ENCODE measurements at places on chromosomes 7 and 10. TPM values are rescaled to one million over a fixed set of nuclear protein-coding genes. Genes with fewer than 3 reads are reported as not detected.

Gene ENTPD1
- polyA plus RNA-seq, result 0.07 TPM

DNA sequence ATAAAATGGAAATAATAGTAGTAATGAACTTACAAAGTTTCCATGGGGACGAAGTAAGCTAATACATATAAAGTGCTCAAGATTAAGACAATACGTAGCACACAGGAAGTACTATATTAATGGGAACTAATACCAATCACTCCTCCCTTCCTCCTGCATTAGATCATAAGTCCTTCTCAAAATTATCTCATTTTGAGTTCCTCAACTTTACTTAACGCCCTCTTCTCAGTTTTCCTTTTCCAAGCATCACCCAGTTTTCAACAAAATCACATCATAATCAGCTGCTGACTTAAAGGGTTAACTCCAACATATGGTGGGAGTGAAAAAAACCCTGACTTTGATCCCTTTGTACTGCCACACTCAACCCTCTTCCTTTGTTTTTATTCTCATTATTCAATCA, 24.4 kb downstream of the JMJD1C start:
- DNase-seq, result no peak

- DNase-seq, result no peak
Measured at GRCh38 chr7:154656618-154657017, 346.3 kb downstream of the PAXIP1 start.

DNA sequence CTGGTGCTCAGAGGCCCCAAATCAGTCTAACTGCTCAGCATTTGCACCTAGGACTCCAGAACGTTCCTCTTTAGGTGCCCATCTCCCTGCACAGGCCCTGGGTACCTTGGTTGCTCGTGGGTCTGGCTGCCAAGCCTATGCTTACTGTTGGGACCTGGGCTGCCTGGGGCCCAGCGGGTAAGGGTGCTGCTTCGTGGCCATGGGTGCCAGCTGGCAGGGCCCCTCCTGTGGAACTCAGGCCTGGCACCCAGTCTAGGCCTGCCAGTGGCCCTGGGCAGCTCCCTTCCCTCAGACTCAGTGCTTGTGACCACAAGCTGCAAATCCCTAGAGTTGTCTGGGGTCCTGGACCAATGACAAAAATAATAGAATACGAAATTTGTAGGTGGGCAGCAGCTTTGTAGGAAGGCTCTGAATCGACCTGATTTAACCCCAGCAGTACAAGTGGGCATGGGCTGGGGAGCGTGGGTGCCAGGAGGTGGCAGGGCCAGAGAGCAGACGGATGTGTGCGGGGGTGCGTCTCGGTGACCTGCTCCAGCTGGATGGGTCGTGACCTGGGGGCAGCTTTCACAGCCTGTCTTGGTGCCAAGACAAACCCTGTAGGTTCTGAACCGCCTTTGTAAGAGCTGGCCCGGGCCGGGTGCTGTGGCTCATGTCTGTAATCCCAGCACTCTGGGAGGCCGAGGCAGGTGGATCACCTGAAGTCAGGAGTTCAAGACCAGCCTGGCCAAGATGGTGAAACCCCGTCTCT, 69.7 kb downstream of the MKI67 start:
- no peak for DNase-seq

DNA sequence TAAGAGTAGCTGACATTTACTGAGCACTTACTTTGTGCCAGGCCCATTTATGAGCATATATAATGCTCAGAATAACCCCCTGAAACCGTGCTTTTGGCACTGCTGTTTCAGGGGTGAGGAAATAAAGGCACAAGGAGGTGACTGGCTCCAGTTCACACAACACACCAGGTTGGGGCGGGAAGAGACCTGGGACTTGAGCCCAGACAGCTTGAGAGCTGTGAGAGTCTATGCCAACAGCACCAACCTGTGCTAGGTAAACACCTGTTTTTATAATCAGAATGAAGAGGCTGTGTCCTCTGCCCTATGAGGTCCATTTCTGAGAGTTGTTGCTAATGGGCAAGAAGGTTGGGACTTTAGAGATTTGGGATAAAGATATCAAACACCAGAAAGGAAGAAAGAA, 8.8 kb upstream of the AZGP1 start:
- no peak for DNase-seq

Gene ECHS1
- 26.4 TPM for polyA plus RNA-seq

Gene SMO
- polyA plus RNA-seq, result 23.8 TPM

- DNase-seq, result no peak
Measured at GRCh38 chr10:60073397-60073780, 167.0 kb upstream of the CCDC6 start.

- no peak for DNase-seq
Measured at GRCh38 chr10:113983552-113983951, 60.1 kb upstream of the ADRB1 start.

GRCh38 chr10:11337516-11337915, 273.9 kb downstream of the USP6NL start:
- no peak for DNase-seq

DNA sequence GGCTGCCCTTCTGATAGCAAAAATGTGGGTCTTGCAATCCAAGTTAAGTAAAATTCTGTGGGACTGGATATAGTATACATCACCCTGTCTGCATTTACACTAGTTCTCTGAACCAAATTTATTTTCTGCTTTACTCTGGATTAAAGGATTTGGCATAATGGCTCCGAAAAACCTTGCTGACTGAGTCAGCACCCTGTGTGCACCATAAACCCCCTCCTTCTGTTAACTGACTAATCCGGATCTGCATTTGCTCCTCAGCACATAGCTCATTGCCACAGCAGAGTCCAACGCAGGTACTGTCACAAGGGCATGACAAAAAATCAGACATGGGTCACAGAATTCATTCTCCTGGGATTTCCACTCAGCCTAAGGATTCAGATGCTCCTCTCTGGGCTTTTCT, 1.3 kb downstream of the OR2A5 start:
- DNase-seq, result no peak

- DNase-seq, result no peak
Measured at GRCh38 chr10:47111329-47111862, 188.6 kb upstream of the GDF10 start.

Gene PPP1R17
- polyA plus RNA-seq, result not detected

DNA sequence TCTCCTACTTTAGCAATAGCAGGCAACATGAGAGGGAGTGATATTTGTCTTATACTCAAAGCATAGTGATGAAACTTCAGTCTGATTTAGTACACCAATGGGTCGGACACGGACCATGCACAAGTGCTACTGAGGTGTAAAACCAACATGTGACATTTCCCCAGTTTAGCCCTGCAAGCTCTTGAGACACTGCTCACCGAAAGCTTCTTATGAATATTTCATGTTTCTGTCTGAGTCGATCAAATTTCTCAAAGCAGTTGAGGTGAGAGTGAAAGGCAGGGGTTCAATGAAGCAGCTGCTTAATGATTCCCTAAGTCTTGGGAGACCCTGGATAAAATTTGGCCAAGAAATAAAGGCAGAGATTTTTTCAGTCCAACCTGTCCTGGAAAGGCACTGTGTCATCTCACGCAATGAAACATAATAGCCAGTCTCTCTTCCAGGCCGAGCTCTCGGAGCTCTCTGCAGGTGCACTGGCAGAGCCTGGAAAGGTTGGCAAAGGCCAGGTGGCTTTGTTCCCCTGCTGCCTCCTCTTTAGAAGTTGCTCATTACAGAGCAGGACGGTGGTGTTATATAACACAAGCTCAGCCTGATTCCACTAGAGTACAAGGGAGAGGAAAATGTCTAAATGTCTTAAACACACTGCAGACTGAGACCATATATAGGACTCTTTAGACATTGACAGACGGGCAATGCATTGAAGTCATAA, 33.9 kb upstream of the XPNPEP1 start:
- DNase-seq, result no peak

- no peak for DNase-seq
Measured at GRCh38 chr7:150465414-150465813, 15.0 kb downstream of the GIMAP8 start.

GRCh38 chr7:133354546-133355324, 101.9 kb downstream of the EXOC4 start:
- no peak for DNase-seq

DNA sequence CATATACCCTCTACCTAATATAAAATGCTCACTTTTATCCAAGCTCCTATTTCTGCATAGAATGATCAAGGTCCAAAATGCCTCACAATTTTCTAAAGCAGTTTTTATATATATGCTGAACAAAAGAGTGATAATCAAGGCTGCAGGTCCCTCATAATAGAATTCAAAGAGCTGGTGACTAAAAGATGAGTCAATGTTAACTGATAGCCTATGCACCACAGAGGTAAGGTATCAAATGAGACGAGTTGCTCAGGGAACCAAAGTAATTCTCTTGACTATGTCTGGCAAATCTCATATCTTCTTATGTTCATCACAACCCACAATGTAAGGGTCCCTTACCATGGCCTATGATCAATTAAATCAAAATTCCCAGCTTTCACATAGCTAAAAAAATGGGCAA, 15.2 kb downstream of the PDZD8 start:
- no peak for DNase-seq

- no peak for DNase-seq
Measured at GRCh38 chr7:2732388-2732787, 44.4 kb downstream of the AMZ1 start.

DNA sequence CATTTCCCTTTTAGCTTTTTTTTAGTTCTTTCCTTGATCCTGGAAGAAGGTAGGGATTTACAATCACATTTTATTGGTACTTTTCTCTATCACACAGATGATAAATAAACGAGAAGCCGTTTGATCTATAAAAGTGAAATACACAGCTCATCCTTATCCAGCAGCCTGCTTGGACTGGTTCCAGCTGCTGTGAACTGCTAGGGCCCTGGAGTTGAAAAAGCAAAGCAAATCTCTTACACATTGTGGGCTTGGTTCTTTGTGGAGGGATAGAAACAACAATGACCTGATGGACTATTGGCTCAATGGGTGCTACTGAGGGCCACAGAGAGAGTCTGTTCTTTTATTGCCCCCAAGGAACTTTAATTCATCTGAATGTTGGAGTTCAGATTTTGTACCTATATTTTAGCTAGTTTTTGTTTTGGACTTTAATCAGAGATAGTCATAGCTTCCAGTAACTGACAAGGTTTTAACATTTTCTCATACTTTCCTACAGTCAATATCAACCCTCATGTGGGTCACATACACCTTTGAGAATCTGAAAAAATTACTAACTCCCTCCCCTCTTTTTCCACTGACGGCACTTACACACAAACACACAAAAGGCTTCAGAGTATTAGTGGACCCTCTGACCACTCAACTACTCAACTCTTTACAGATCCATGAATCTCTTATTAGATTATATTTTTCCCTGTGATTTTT, 91.6 kb upstream of the CCDC6 start:
- no peak for DNase-seq

Gene ARMH3
- 16.7 TPM for polyA plus RNA-seq

Gene TRPV5
- not detected for polyA plus RNA-seq

DNA sequence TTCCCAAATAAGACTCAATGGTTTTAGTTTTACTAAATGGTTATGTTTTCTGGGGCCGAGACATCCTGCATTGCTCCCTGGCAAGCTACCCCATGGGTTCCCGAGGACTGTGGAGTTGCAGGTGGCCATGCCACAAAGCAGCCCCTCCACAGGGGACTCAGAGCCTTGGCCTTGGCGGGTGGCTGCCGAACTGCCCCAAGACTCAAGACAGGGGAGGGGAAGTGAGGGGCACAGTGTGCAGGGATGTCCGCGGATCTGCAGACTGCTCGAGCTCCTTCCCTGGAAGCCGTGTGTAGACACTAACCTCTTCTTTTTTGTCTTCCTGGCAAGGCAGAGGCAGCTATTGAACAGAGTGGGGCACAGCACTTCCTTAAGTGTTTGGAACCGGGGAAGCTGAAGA, 154.6 kb downstream of the EBF3 start:
- no peak for DNase-seq

- no peak for DNase-seq
Measured at GRCh38 chr7:122485856-122486255, 181.3 kb upstream of the FEZF1 start.

Gene PNLIP
- polyA plus RNA-seq, result not detected
